Sigmoid colon (tissue), 7 donors: ENCODE measurements at places on chromosomes 12 and 14. TPM values are rescaled to one million over a fixed set of nuclear protein-coding genes. Genes with fewer than 3 reads are reported as not detected.

Gene FOXG1
- not detected for total RNA-seq

Gene SUDS3
- 54.2 TPM for total RNA-seq

Gene PCNX1
- total RNA-seq: 73.2 TPM

DNA sequence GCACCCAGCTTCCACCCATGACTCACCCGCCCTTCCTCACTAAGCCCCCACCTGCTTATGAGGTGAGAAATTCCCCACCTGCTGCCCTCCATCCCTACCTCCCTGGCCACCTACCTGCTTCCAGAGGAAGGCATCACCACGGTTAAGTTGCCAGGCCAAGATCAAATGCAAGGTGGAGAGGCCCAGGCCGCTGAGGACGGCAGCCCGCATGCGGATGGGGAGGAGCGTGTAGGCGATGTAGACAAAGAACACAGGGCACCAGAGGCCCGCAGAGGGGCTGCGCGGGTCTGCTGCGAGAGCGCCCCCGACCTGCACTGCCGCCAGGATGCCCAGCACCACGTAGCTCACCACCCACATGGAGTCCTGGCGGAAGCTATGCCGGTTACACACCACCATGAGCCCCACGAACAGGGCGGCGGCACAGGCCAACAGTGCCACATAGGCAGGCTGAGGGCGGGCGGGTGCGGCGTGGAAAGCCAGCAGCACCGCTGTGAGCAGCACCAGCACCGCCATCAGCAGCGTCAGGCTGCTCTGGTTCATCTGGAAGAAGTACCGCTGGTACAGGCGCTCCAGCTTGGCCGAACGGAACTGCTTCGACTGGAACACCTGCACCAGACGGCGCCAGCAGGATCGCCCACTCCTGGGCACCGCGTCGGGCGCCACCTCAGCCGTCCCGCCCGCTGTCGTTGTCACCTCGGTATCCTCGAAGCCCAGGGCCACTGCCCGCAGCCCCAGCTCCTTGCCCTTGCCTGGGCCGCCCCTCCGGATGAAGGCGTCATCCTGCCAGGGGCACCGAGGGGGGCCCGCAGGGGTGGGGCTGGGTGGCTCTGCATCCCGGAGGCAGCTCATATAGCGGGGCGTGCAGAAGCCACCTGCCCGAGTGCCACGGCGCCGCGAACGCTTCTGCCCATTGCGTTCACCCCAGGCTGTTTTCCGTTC lies 6.2 kb downstream of the ADCY6 start:
- no peak for DNase-seq

GRCh38 chr14:52052288-52052943 lies 16.4 kb downstream of the NID2 start:
- peak; percentile 78 for DNase-seq

- no peak for DNase-seq
These were observed 35.9 kb downstream of the XRCC3 start for GRCh38 chr14:103679351-103679750.

GRCh38 chr12:128798571-128799341 lies 25.0 kb downstream of the SLC15A4 start:
- DNase-seq: peak; percentile 60
